Heart left ventricle (tissue), 16 donors: ENCODE measurements at places on chromosomes 1 and 21. TPM values are rescaled to one million over a fixed set of nuclear protein-coding genes. Genes with fewer than 3 reads are reported as not detected.

The CFAP74 gene
- total RNA-seq, result not detected

The TEX38 gene
- not detected for total RNA-seq

The DCDC2B gene
- not detected for total RNA-seq

DNA sequence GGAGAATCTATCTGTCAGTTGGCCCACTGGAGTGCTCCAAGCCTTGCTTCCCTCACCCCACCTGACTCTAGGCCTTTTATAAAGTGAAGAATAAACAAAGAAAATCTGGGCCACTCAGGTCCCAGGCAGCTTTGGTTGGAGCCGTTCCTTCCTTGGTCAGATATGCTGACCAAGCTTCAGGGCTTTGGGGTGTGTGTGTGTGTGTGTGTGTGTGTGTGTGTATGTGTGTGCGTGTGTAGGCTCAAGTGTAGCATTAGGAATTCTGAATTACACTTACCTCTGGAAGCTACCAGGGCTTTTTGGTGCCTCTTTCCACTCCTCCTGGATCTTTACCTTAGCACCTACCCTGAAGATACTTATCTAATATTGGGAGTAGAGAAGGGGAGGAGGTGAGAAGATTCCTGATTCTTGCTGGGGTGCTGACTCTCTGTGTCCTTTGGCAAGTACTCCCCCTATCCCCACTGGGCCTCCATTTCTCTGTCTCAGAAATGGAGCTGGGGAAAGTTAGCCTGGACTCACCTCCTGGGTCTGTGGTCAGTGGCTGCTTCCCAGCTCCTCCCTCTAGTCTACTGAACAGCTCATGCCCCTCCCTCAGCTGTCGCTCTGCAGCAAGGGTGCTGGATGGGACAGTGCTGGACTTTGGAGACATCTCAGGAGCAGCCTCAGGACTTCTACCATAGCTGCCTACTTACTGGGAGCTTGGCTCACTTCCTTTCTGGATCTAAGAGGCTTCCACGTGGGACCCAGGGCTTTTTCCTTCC, 10.8 kb downstream of the FOXD2 start:
- no peak overlapping the region for H3K27ac ChIP-seq
- H3K4me1 ChIP-seq, result peaks cover 8% of the 10 kb centered on the region
- no peak overlapping the region for H3K4me3 ChIP-seq
- H3K27me3 ChIP-seq, result peaks cover 60% of the 10 kb centered on the region

- DNase-seq, result no peak
- no peaks in the 10 kb centered on the region for H3K27me3 ChIP-seq
- H3K27ac ChIP-seq, result peak overlapping the region; percentile 92
- H3K4me3 ChIP-seq, result no peak overlapping the region
Measured at GRCh38 chr1:21922090-21923013, 14.8 kb downstream of the HSPG2 start.

- no peak within 1 kb of the TSS for H3K4me3 ChIP-seq
- no peaks in the 10 kb centered on the region for H3K4me1 ChIP-seq
- no peak for DNase-seq
- H3K36me3 ChIP-seq, result no peaks in the 10 kb centered on the region
- peaks cover 3% of the 10 kb centered on the region for H3K27me3 ChIP-seq
Measured at GRCh38 chr1:204196068-204196795, at the start of gene KISS1. TSS of gene KISS1 (minus strand) at chr1:204196491. CDS start at chr1:204192876, 3,615 bp downstream.

The CCDC27 gene
- total RNA-seq, result not detected

The NKAIN1 gene
- not detected for total RNA-seq

The A3GALT2 gene
- total RNA-seq, result not detected

The ADAM30 gene
- total RNA-seq, result not detected

The TMCO4 gene
- 6.7 TPM for total RNA-seq

The RXFP4 gene
- total RNA-seq, result not detected

DNA sequence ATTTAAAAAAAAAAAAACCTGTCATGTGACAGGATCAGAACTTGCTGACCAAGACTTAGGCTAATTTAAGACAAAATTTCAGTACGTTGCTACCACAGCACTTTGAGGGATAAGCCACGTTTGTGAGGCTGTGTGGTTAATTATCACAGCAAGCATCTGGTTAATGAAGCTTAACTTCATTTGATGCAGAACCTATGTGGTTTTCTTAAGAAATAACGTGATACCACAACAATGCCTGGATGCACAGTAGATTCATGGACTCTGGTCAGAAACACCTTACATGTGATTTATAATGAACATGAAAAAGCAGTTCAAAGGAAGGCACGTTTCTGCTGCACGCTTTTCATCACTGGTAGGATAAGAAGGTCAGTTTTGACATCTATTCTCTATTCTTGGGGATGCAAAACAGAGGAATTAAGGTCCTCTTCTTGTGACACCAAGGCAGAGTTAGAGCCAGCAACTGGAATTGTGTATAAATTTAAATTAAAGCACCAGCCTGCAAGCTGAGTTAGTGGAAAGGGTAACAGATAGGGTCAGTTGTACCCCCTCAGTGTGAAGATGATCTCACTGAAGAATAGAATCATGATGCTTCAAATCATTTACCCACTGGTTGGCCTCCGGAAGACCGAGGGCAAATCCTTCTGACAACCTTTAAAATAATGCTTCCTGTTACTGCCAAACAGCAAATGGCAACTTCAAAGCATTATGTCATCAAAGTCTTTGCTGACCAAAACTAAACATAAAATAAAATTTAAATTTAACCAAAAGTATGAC, 6.0 kb upstream of the KRTAP8-1 start:
- H3K27me3 ChIP-seq, result no peaks in the 10 kb centered on the region
- no peak for DNase-seq
- no peaks in the 10 kb centered on the region for H3K4me1 ChIP-seq
- H3K4me3 ChIP-seq, result no peak overlapping the region
- no peak overlapping the region for H3K27ac ChIP-seq
- no peaks in the 10 kb centered on the region for H3K36me3 ChIP-seq

The KDF1 gene
- total RNA-seq, result 0.12 TPM

GRCh38 chr21:41651830-41652229, 115.0 kb downstream of the RIPK4 start:
- no peaks in the 10 kb centered on the region for H3K36me3 ChIP-seq
- peaks cover 4% of the 10 kb centered on the region for H3K4me1 ChIP-seq
- DNase-seq, result no peak
- H3K27me3 ChIP-seq, result no peaks in the 10 kb centered on the region

- H3K4me1 ChIP-seq, result peaks cover 2% of the 10 kb centered on the region
- H3K36me3 ChIP-seq, result no peaks in the 10 kb centered on the region
- no peak for DNase-seq
- H3K27me3 ChIP-seq, result no peaks in the 10 kb centered on the region
- no peak overlapping the region for H3K27ac ChIP-seq
Measured at GRCh38 chr1:33626801-33627200, 154.4 kb downstream of the ZSCAN20 start.

DNA sequence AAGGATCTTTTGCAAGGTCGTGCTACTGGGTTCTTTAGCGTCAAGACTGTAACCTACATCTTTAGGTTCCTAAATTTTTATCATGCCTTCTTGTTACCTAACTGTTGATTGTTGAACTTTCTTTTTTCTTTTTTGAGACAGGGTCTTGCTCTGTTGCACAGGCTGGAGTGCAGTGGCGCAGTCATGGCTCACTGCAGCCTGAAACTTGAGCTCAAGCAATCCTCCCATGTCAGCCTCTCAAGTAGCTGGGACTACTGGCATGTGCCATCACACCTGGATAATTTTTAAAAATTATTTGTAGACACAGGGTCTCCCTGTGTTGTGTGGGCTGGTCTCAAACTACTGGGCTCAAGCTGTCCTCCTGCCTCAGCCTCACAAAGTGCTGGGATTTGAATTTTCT, 52.9 kb downstream of the NFIA start:
- no peak overlapping the region for H3K27ac ChIP-seq
- H3K4me3 ChIP-seq, result no peak overlapping the region
- no peaks in the 10 kb centered on the region for H3K36me3 ChIP-seq
- DNase-seq, result no peak

The FGR gene
- 2.3 TPM for total RNA-seq

DNA sequence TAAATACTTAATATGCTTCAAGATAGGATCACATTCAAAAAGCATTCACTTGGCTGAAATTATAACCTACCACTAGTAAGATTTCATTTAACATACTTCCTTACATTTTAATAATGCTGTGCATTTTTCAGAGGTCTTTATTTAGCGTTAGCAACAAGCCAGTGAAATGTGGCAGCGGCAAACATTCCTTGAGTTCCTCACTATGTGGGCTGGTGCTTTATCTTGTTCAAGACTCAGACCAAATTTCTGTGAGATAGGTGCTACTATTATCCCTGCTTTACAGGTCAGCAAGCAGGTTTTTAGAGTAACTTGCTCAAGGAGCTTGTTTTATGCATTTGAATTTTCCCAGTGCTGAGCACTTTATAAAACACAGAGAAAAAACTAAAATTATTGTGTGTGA, 132.7 kb downstream of the PLPPR4 start:
- no peak overlapping the region for H3K4me3 ChIP-seq
- DNase-seq, result no peak
- no peaks in the 10 kb centered on the region for H3K27me3 ChIP-seq
- H3K36me3 ChIP-seq, result no peaks in the 10 kb centered on the region
- no peak overlapping the region for H3K27ac ChIP-seq

DNA sequence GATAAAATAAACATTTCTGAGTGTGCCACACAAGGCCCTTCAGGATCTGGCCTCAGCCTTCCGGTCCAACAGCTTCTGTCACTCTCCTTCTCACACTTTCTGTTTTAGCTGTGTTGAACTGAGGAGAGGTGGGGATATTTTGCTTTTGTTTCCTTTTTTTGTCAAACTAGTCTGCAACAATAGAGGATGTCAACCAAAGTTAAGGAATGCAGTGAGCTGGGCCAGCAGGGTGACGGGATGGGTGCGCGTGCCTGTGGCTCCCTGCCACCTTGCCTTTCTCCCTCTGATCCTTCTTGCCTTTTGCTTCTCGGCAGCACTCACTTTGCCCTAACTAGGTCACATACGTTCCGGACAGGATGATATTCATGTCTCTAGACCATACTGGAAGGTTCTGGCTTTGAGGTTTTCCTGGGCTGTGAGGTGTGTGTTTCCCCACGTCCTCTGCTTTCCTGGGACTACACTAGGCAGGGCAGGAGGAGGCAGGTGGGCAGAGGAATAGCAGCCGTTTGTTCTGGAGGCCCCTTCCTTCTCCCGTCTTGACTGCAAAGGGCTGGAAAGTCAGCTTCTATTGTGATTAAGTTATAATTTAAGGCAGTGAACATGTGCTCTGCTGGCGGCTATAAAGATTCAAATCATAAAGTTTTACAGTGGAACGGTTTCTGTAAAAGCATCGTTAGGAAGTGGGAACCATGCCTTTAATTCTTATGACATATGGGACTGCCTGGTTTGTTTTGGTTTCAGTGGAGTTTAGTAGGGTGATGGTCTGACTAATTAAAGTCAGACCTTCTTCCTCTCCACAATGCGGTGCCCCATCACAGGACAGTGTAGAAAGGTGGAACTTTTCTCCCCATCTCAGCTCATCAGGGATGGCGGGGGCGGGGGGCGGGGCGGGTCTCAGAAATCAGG, 67.8 kb downstream of the RNF220 start:
- no peak overlapping the region for H3K27ac ChIP-seq
- no peaks in the 10 kb centered on the region for H3K36me3 ChIP-seq
- H3K4me3 ChIP-seq, result no peak overlapping the region
- no peaks in the 10 kb centered on the region for H3K27me3 ChIP-seq
- DNase-seq, result no peak

The RHD gene
- not detected for total RNA-seq

GRCh38 chr1:156552518-156552917, 19.8 kb downstream of the IQGAP3 start:
- H3K4me3 ChIP-seq, result no peak overlapping the region
- no peak for DNase-seq
- H3K27me3 ChIP-seq, result no peaks in the 10 kb centered on the region
- H3K4me1 ChIP-seq, result peaks cover 5% of the 10 kb centered on the region
- H3K36me3 ChIP-seq, result no peaks in the 10 kb centered on the region
- H3K27ac ChIP-seq, result no peak overlapping the region

The CLCA4 gene
- total RNA-seq, result not detected

DNA sequence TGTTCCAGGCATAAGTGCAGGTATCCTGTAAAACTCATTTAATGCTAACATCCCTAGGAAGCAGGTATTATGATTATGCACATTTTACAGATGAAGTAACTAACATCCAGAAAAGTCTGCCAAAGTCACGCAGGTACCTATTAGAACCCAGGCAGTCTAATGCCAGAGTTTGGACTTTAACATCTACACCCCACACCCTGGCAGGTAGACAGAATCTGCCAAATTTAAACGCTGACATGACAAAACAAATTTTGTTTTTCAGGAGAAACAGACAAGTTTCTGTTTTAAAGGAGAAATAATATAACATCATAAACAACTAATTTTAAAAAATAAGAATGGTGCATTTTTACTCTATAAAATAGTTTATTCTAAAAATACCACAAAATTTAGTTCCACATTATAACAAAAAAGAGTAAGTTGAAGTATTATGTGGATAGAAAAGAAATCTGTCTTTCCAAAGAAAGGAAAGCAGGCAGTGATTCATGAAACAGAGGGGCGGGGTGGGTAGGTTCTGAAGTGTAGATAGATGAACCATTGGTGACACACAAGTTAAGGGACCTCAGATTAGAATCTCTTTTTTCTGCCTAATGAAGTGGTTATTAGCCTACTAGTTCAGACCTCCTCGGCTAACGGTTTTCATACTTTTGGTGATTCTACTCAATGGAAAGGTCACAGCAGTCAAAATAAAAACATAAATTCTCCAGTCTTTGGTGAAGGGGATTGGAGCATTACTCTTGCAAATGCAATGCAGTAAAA, 1.7 kb downstream of the ASPM start:
- peaks cover 5% of the 10 kb centered on the region for H3K4me1 ChIP-seq
- DNase-seq, result no peak
- no peaks in the 10 kb centered on the region for H3K36me3 ChIP-seq
- H3K27ac ChIP-seq, result no peak overlapping the region

GRCh38 chr1:151945725-151946722, 36.7 kb upstream of the THEM4 start:
- peaks cover 49% of the 10 kb centered on the region for H3K4me1 ChIP-seq
- H3K4me3 ChIP-seq, result no peak overlapping the region
- H3K36me3 ChIP-seq, result no peaks in the 10 kb centered on the region
- peak; percentile 82 for DNase-seq
- H3K27ac ChIP-seq, result peak overlapping the region; percentile 83
- no peaks in the 10 kb centered on the region for H3K27me3 ChIP-seq

DNA sequence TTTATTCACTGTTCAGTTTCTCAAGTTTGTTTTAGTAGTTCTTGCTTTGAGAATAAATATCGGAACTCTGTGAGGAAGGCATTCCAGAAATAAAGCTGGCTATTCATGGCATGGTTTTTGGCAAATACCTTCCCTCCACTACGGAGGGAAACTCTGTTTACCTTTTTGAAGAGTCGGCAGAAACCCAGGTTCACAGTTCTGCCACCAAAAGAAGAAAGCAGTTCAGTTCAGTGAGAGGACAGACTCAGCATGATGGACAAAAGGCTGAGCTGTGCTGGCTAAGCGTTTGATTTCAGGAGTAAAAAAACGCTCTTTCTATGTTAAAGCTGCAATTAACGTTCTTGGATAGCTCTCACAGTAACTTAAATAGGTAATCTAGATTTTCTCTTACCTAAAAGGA, 42.4 kb downstream of the CNN3 start:
- H3K36me3 ChIP-seq, result no peaks in the 10 kb centered on the region
- H3K27me3 ChIP-seq, result no peaks in the 10 kb centered on the region
- H3K4me3 ChIP-seq, result no peak overlapping the region

GRCh38 chr1:2174348-2175054, 20.1 kb downstream of the FAAP20 start:
- DNase-seq, result peak; percentile 61
- peaks cover 6% of the 10 kb centered on the region for H3K4me1 ChIP-seq
- H3K27me3 ChIP-seq, result no peaks in the 10 kb centered on the region
- H3K36me3 ChIP-seq, result no peaks in the 10 kb centered on the region

The C1orf167 gene
- 2.0 TPM for total RNA-seq

GRCh38 chr21:33019885-33020557, 5.7 kb upstream of the OLIG2 start:
- DNase-seq, result no peak
- no peaks in the 10 kb centered on the region for H3K36me3 ChIP-seq
- H3K27ac ChIP-seq, result no peak overlapping the region
- peak overlapping the region; percentile 28 for H3K4me3 ChIP-seq
- peaks cover 95% of the 10 kb centered on the region for H3K27me3 ChIP-seq
